ENCODE measurements at places on chromosomes 1 and 21.

DNA sequence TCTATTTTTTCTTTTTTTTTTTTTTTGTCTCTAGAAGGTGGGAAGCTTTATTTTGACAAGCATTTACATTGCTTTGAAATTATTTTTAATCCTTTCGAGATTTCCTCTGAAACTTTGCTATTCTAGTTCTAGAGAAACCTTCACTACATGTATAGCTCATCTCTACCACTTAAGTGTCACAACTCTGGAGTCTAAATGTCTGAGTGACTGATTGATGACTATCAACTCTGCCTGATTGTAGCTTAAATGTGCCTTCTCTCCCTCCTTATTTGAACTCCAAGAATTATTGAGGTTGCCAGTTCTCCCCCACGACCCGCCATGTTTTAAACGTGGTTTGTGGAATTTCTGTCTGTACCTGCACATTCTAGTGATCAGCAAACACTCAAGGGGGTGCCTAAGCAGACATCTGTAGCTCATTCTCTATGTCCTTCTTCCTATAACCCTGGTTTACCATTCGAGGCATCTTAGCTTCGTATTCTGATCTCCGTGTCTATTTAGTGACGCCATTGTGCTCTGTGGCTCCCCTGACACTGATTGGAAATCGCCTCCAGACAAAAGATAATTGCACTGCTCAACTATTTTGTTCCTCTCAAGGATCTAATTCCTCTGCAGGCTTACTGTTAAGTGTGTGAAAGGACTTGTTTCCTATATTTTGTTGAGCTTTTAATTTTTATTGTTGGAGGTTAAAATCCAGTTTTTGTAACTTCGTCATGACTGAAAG, 1570.6 kb downstream of the BRINP3 start:
- no peak for DNase-seq

- peak; percentile 60 for DNase-seq
Observed at GRCh38 chr1:225653463-225654276, 747 bp upstream of the ENAH start.

DNA sequence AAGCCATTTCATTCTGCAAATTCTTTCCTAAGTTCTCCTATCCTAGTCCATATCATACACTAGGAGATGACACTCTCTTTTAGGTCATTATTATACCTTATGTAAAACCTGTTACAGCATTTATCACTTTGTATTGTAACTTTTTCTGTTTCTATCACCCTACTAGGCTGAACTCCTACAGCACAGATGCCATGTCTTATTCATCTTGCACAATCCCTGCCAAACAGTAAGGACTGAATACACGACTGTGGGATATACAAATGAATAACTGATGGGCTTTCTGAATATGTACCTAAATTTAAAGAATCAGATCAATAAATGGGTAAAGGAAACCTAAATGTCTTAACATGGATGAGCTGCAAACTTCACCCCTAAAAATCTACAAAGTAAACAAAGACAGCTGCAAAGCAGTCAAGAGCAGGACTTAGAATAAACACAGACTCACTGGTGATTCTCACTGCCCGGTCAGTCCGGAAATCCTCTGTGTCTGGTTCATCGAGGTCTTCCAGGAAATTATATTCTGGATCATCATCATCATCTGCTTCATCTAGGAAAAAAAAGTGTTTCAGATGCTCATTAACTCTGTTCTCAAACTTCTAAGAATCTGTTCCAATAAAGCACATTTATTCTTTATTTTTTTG, 62.3 kb downstream of the GON4L start:
- no peak for DNase-seq

GRCh38 chr1:54980528-54981241, at the start of gene TMEM61:
TSS of gene TMEM61 (plus strand) at chr1:54980628. CDS start at chr1:54981066, 438 bp downstream.
- DNase-seq, result no peak

- no peak for DNase-seq
Observed at GRCh38 chr1:64691626-64692025, 53.2 kb upstream of the RAVER2 start.

DNA sequence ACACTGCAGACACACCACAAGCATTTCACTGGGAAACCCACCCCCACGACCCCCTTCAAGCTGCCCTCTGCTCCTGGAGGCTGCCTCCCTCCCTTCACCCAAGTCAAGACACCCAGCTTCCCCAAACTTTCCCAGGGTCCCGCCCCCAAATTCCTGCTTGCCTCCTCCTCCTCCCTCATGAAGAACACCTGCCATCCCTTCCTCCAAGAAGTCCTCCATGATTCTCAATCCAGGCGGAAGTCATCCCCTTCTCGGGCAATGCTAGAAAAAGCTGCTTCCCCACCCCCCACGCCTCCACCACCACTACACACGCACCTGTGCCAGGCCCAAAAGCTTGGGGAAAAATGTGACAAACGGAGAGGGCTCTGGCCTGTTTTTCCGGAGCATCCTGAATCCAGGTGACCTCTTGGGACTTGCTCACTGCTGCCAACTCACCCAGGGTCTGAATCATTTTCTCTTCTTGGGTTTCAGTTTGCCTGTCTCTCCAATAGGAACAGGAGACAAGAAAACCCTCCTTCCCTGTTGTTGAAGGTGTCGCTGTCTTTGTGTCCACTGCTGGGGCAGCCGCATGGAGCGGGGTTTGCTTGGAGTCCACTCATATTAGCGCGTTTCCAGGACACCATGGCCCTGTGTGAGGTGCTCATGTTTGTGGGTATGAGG, 101.0 kb upstream of the CASZ1 start:
- DNase-seq, result no peak
